ENCODE measurements at places on chromosomes 7 and 10.
A peak's percentile ranks its signal among the peaks of the same experiment; 100 is the strongest.

GRCh38 chr10:111890046-111890445, 293.5 kb downstream of the GPAM start:
- no peak for DNase-seq

DNA sequence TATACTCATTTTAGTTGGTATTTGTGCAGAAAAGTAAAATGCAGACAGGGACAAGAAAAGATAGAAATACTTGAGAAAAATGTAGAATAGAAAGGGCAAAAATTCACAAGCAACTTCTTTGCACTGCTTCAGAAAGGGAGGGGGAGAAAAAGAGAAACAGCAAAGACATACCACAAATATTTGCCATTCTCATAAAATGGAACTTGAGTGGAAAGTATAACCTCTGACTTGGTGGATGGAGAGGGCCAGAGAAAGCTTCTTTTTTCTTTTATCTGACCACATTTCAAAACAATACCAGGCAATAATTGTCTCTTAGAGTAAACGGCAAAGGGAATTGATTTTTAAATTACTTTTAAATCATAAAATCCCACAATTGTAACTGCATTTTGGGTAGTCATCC, 35.8 kb upstream of the TRUB1 start:
- peak; percentile 49 for DNase-seq

GRCh38 chr7:21462081-21462480, 34.2 kb downstream of the SP4 start:
- DNase-seq: no peak

GRCh38 chr7:47588704-47589225, 6.9 kb upstream of the TNS3 start:
- no peak for DNase-seq

GRCh38 chr10:73780301-73780700, 1.5 kb upstream of the CHCHD1 start:
- DNase-seq: no peak

DNA sequence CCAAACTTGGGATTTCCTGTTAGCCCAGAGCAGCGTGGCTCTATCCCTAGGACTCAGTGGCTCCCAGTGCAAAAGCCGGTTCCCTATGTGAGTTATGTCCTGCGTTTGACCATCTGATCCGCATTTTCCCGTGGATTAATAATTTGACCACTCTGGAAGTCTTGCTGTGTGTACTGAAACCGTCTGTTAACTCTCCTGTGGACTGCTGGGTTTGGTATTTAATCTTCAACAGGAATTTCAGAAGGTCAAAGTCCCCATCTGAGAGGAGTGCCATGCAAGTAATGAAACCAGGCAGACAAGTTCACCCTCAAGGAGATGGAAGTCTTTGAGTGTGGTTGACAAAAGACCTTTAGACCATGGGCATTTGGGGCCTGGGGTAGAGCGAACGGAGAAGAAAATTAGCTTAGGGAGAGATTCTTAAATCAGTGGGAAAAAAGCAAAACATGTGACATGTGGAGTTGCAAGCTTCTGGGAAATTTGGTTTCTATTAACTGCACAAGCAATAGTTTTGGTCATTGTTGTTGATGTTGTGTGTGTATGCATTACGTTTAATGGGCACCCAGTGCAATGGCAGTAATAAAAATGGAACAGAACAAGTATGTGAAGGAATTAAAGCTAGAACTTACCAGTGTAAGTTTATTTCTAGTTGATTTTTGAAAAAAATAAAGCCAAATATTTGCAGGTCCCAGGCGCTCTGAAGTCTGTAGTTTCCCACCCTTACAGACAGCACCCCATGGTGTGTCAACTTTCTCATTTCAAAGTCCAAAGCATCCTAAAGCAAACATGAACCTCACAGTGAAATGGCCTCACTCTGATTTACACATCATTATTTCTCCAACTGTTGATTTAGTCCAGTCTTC, 38.2 kb downstream of the LYZL1 start:
- no peak for DNase-seq

Measured in EL (cell line).